Caudate nucleus (tissue), 63 donors: ENCODE measurements at places on chromosomes 7 and 10.

GRCh38 chr10:31536302-31536701 is 217.3 kb downstream of the ZEB1 start:
- DNase-seq: no peak

DNA sequence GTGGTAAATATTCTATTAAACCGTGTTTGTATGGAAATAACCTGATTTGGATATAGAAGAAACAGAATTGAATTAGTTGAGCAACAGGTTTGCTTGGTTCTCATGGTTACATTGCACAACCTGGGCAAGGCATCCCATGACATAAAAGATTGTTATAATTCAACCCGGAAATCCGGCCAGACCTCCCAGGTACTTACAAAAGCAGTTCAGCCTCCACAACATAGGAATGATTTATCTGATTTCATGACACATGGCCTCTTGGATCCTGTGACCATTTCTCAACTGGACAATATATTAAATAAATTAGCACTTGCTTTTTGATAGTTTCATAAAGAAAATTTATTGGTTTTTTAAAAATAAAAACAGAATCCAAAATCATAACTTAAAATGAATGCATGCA is 55.1 kb upstream of the PTPN12 start:
- DNase-seq: no peak

DNA sequence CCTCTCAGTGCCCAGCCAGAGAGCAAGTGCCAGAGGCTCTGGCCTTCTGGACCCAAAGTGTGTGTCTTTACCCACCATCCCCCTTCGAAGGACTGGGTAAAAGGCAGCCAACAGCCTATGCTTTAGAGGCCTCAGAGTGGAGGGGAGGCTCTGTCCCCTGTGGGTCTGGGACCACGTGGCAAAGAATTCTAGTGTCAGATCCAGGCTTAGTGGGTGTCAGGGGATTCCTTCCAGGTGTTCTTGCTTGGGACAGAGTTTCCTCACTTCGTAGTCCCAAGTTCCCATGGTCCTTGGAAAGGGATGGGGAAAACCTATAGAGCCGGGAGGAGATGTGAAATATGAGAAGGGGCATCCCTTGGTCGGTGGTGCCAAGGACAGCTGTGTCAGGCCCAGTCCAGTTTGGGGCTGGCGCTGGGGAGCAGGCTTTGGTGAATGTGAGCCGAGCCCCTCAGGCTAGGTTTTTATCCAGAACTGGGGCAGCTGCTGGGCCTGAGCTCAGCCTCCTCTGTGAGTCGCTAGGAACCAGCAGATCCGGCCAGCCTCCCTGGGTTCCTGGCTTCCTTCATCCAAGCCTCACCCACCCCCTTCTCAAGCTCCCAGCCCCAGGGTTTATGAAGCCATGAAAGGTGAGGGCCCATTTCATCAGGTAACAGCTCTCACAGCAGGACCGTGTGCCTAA is 71.2 kb downstream of the C10orf105 start:
- no peak for DNase-seq

DNA sequence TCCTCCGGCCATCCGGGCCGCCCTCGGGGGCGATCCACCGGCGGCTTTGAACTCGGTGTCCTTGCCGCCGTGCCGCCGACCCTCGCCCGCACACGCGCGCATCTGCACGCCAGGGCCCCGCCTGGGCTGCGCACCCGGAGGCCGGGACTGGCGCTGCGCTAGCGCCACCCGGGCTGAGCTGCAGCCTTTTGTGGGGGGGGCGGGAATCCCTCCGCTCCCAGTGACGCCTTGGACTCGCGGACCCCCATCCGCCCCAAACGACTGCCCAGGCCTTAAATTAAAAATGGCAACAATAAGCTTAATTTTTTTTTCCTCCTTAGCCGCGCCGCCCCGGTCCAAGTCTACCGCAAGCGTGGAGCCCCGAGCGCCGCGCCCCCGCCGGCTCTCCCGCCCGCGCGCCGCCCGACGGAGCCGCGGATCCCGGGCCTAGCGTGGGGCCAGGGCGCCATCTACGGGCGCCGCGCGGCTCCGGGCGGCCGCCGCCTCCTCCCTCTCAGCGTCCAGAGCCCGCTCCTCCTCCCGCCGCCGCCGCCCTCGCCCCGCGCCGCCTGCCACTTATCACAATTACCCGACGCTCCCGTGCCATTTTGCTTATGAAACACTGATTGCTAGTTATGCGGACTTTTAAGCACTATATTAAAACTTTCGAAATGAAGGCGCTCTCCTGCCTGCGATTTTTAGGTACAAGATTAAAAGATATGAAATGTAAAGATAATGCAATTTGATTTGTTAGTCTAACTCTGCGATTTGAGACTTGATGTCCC is 7.5 kb upstream of the EBF3 start:
- DNase-seq: no peak

DNA sequence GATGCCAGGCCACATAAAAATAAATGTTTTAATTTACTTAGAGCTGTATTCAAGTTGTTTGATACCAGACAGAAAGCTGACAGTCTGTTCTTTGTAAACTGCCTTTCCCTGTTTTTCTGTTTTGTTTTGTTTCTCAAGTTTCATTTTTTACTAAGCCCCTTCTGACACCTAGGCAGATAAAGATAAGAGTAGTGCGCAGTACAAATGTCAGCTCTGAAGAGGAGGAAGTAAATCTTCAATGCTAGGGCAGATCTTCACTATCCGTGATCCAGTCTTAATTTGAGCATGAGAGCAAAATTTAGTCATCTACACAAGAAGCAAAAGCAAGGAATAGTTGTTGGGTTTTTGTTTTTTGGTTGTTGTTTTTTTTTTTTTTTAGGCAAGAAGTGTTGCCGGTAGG is 27.3 kb downstream of the MTURN start:
- DNase-seq: no peak

DNA sequence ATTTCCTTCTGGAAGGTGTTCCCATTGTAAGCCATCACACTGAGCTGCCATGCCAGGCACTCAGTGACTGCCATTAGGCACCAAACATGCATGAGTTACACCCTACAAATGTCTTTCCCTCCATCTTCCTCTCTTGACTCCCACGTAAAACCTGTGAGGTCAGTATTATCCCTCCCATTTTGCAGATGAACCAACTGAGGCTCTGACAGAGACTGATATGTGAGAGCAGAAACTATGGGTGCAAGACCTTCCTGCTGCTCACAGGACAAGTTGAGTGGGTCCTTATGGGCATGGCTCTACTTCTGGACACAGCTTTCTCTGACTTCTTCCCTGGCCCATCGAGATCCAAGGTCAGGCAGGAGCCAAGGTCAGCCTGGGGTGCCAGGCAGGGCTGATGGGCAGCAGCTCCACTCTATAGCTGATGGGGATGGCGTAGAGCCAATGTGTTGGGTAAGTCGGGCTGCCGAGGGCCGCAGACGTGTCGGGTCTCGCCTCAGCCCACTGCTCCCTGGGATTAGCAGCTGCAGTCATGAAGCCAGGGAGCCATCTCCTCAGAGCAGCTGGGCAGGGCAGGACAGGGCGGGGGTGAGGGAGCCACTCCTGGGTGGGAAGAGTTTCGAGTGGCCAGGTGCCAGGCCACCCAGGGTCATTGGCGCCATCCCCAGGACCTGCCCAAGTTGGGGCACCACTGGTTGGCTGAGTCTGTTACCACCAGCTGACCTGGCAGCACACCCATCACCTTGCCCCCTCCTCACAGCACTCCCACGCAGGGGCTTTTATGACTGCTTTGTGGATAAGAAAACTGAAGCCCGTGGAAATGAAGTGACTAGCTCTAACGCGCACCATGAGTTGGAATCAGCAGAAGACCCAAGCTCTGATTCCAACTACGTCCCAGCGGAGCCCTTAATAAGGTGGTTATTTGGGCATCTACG is 117.8 kb upstream of the ZMIZ1 start:
- no peak for DNase-seq

- DNase-seq: no peak
Observed at GRCh38 chr7:48154792-48155413, 16.4 kb upstream of the ABCA13 start.

DNA sequence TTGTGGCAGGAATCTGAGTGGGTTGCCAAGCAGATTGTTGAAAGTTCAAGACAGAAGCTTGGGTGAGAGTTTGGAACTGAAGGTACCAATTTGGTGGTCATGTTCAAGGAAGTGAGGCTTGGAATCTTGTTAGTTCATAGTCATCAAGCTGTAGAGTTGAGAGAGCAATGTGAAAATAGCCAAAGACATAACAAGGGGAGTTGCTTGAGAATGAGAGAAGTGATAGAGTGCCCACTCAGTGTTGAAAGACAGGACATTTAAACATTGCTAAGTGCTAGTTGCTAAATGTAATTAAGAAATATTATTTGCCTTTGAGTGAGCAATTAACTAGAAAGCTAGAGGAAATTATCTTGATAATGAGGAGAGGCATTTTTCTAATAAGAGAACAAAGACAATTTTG is 17.0 kb downstream of the ITGB8 start:
- no peak for DNase-seq

DNA sequence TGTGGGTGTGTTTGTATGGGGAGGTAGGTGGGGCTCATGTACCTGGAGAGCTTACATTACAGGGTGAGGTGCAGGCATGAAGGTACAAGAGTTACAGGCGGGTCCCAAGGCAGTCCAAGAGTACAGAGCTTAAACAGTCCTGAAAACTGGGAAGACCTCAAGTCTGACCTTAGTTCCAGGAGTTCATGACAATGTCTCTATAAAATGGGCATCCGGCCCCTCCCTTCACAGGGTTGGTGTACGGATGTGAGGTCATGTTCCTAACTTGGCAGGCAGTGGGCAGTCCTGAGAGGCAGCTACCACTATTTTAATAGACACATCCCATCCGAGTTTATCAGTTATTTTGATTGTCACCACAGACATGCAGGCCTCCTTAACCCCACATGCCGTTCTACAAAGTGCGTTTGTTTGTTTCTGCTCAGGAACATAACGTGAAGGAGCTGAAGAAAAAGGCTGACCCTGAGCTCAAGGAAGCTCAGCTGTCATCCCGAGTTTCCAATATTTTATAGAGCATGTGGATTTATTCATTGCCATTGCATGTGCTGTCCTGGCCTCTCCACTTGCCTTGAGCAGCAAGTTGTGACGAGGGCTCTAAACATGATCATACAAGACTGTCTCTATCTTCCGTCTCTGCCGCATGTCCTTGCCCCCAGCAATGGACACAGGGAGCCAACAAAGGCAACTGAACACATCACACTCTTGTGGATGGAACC is 647.5 kb upstream of the IGFBP3 start:
- no peak for DNase-seq

GRCh38 chr10:68139448-68140272 is 30.4 kb downstream of the MYPN start:
- DNase-seq: no peak

DNA sequence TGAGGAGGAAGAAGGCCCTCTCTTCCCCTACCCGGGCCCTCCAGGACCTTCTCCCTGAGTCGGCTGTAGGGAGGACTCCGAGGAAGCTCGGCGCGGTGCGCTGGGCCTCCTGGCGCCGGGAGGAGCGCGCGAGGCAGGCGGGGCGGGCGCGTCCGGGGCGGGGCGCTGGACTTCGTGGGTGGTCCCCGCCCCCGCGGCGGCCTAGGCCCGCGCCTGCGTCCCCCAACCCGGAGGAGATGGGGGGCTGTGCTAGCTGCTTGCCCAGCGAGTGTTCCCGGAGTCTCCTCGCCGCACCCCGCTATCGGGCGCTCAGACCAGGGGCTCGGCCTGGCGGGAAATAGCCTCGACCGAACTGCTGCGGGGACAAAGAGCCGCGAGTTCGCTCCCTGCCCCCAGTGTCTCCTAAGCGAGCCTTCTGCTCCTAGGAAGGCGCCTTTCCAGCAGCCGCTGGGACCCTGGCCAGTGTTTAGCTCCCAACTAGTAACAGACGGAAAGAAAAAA is 19.2 kb upstream of the SMO start:
- DNase-seq: no peak

DNA sequence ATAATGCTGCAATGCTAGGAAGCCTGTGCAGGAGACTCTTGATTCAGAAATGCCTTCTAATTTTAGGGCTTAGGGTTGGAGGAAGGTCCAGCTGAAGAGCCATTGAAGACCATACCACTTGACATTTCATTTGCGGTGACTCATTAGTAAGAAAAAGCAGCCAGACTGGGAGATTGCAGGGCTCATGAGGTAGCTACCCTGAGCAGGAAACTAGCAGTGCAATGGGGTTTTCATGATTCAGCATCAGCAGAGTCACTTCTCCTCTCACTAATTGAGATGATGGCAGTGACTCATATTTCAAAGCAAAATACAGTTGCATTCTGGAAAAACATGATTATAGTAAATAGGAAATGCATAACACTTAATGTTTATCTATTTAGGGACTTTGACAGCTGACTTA is 434.1 kb downstream of the DNAJB9 start:
- no peak for DNase-seq

- DNase-seq: no peak
Observed at GRCh38 chr10:77157248-77158019, 480.2 kb downstream of the KCNMA1 start.

GRCh38 chr10:61931620-61932332 is 30.3 kb downstream of the ARID5B start:
- no peak for DNase-seq

DNA sequence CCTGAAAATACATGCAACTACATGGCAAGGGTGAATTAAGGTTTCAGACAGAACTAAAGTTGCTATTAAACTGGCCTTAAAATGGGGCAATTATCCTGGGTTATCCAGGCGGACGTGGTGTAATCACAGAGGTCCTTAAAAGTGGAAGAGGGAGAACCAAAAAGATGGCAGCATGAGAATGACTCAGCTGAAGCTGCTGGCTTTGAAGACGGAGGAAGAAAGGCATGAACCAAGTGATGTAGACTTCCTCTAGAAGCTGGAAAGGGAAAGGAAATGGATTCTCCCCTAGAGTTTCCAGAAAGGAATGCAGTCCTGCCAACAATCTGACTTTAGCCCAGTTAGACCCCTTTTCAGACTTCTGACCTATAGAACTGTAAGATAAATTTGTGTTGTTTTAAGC is 27.0 kb upstream of the UBN2 start:
- DNase-seq: no peak

GRCh38 chr7:139566075-139566474 is 42.6 kb downstream of the CLEC2L start:
- DNase-seq: no peak

- no peak for DNase-seq
Observed at GRCh38 chr10:112287844-112288243, 4.6 kb downstream of the TECTB start.

- no peak for DNase-seq
Observed at GRCh38 chr10:59687657-59688056, 22.0 kb downstream of the SLC16A9 start.

GRCh38 chr7:133386205-133386604 is 133.3 kb downstream of the EXOC4 start:
- DNase-seq: no peak
